ENCODE measurements at places on chromosomes 5 and 9.

GRCh38 chr5:172149073-172149472 lies 39.0 kb downstream of the STK10 start:
- DNase-seq, result no peak

- no peak for DNase-seq
These were observed 61.1 kb downstream of the GRIA1 start for GRCh38 chr5:153551537-153552079.

- DNase-seq, result no peak
These were observed 254.5 kb downstream of the RASEF start for GRCh38 chr9:82808478-82808877.

DNA sequence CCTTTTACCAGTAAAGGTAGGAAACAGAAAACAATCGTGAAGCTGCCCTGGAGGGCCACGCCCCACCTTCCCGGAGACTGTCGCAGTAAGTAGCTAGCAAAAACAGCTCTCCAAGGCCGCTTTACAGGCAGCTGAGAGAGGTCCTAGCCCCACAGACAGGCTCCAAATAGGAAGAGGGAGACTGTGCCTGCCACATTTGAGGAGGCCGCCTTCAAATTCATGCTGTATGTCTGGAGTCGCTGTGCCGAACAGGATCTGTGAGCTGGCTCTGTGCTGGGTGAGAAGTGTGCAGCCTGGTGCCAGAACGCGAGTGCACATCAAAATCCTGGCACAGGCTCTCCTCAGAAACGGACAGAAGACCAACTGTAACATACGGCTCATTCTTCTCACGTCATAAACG lies 582.2 kb downstream of the CETN3 start:
- no peak for DNase-seq

DNA sequence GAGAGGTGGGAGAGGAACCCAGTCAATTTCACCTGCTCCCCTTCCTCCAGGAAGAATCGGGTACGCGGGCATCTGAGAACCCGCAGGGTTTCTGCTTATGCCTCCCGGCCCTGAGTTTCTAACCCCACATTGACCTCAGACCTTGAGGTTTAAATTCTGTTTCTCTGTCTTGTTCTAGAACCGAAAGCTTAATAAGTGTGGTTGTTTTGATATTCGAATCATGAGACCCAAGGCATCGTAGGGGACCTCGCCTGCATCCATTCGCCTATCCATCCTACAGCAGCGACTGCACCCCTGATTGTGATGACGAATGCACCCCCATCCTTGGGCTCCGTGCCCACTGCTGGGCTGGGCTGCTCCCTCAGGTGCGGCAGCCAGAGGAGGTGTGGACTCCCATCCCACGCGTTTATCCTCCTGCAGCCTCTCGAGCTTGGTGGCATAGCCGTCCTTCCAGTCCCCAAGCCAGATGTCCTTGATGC lies 80.8 kb upstream of the IER5L start:
- no peak for DNase-seq

GRCh38 chr5:175243441-175243840 lies 200.5 kb downstream of the DRD1 start:
- DNase-seq, result no peak
